Activated naive CD4-positive, alpha-beta T cell treated with Interleukin-2 at 50 U/mL for 16 hours (primary cell): ENCODE measurements at places on chromosomes 7 and 10.

DNA sequence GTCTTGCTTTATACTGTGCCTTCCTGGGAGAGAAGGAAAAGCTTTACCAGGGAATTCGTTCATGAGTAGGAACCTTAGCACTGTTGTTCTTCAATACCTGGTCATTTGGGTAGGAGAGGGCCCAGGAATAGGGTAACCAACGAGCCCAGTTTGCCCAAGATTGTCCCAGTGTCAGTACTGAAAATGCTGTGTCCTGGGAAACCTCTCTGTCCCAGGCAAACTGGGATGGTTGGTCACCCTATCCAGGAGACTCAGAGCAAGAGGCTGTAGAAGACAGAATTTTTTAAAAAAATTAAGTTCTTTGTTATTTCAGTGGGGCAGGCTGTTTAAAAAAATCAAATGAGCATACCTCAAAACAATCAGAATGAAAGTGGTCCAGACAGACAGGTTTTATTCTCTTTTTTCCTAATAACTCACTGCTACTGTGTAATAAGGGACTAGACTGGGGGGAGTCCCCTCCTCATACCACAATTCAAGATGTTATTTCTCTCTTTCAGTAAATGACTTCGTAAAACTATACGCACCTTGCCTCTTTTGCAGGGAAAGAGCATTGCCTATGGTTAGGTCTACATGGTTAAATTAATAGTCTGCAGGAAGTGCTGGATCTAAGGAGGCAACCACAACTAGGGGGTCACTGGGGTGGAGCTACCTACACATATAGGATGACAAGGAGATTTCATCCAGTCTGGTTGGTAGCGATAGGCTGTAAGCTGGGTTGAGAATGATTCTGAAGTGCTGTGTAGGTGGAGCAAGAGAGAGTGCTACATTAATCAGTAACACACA lies 41.1 kb upstream of the FAM133B start:
- peak; percentile 60 for DNase-seq

- DNase-seq, result no peak
Measured at GRCh38 chr7:129494041-129494440, 8.3 kb upstream of the SMKR1 start.

DNA sequence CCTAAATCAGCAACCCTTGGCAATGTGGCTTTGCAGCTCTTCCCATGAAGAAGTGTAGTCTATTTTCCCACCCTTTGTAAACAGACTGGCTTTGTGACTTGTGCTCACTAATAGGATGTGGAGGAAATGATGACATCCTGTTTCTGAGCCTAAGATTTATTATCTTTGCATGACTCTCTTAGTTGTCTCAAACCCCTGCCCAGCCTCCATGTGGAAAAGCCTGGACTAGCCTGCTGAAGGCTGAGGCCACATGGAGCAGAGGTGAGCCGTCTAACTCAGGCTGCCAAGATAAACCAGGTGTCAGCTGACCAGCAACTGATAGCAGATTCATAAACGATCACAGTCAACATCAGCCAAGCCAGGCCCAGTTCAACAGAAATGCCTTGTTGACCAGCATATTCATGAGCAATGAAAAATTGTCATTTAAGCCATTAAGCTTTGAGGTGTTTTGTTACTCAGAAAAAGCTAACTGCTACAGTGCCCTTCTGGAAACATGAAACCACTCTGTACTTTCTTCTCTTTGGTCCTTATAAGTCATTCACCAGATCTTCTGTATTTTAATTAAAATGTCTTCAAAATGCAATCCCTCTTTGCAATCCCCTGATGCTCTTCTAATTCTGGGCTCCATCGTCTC lies 586.3 kb upstream of the ANKRD30A start:
- DNase-seq, result no peak

DNA sequence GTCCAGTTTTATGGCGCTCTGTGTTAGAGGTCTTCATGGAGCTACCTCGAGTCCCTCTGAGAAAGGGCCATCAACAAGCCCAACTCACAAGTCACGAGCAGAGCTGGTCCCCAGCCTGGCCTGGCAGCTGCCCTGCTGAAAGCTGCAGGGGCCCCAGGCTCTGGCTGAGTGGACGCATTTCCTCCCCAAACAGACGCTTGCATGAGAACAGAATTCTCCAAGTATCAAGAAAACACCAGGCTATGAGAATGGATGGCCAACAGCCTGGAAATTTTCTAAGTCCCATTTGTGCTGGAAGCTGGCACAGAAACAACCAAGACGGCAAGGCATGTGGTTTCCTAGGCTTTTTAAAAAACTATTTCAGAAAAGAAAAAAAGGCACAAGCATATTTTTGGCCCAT lies 114.8 kb downstream of the FAM53B start:
- DNase-seq, result no peak

DNA sequence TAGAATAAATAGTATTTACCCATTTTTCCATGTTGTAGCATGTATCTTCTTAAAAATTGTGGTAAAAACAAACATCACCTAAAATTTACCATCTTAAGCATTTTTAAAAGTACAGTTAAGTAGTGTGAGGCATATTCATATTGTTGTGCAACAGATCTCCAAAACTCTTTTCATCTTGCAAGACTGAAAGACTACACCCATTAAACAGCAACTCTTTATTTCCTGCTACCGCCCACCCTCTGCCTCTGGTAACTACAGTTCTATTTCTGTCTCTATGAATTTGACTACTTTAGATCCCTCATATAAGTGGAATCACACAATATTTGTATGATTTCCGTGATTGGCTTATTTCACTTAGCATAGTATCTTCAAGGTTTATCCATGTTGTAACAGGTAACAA lies 40.0 kb upstream of the AGBL3 start:
- no peak for DNase-seq

GRCh38 chr7:47580175-47580706 lies 1.7 kb downstream of the TNS3 start:
- DNase-seq, result no peak

DNA sequence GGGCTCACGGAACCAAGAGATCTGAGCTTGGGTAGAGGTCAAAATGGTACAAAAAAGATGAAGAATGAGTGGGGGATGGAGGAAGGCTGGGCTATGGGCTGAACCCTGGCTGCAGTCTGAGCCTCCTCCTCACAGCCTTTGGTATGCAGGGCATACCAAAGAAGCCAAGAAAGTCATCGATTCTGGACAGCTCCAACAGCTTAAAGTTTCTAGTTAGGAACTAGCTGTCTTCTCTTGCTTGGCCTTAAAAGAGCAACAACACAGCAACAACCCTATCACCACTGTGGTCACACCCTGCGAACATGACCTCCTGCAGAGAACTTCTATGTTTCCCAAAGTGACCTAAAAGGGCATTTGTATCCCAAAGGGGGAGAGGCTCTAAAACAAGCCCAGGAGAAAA lies 126.1 kb upstream of the EFCAB10 start:
- DNase-seq, result no peak

DNA sequence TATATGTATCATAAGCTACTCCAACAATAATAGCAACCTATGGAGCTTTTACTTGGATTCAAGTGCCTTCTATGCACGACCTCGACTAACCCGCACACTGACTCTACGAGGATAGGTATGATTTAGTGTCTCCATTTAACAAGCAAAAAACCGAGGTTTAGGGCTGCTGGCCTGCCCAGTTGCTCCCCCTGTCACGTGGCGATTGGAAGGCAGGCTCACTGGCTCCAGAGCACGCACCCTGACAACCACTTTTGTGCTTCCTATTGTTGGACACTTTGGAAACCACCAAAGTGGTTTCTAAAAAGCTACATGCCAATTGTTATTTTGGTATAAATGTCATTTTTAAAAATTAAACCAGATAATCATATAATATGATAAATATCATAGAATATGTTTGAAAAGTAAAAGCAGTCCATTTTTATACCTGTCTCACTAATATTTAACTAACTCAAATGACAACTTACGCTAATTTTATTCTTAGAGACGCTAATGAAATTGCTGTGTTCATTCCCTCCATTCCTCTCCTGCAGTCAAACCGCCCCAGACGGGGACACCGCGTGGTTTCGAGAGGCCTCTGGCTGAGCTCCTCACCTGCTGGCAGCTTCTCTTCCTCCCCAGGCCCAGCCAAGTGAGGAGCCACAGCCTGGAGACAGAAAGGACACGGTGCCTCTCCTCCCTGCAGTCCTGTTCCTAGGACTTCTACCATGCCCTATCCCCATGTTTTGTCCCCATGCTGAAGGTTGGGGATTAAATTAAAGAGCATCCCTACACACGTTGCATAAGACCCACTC lies 22.2 kb upstream of the RHEB start:
- DNase-seq, result no peak

GRCh38 chr10:62384057-62384446 lies 9.9 kb downstream of the ZNF365 start:
- DNase-seq, result peak; percentile 70

DNA sequence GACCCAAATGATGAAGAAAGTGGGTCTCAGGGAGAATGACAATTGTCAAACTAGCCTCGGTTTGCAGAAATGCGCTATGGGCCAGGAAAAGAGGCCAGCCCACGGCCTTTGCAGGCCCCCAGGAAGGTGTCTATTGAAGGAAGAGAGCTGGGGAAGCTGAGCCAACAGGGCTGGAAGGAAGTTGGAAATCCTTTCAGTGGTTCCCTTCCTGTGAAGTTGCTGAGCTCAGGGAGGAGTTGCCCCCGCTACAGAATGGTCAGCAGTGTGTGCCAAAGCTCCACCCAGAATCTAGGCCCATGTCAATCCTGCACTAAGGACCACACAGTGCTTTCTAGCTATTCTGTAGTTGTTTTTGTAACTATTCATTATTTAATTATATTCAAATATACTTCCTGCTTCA lies 91.6 kb upstream of the ANLN start:
- no peak for DNase-seq

DNA sequence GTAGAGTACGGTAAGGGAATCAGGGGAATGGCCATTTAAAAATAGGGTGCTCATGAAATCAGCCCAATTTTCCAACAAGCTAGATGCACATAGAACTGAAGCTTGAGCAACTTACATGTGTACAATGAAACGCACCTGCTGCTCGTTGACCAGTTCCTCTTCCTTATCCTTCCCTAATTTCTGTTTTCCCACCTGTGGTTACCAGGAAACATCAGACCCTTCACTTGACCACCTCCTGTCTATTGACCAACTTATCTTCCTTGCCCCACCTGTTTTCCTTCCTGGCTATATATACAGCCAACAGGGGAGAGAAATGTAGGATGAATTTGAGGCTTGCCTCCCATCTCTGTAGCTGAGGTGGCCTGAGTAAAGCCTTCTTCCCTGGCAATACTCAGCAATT lies 37.8 kb upstream of the RAPGEF5 start:
- no peak for DNase-seq

DNA sequence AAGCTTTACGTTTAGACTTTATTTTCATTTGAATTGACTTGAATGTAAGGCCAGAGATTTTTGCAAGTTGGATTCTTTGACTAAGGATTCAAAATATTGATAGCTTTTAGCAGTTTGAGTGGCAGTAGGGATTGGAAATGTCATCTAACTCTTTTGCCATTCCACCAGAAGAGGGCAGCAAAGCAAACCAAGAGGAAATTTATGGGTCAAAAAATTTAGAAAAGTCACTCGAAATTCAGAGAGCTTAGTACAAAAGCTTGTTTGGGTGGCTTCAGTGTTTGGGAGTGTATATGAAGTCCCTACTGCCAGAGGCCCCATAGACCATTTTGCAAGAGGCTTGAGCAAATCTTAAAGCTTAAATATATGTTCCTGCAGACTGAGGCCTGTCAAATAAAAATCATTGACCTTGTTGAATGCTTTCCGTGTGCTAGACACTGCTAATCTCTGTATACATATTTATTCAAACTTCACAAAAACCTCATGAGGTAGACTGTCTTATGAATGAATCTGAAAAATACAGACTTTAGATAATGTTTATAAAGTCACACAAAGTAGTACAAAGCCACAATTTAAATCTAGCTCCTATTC lies 44.6 kb upstream of the RSBN1L start:
- DNase-seq, result no peak

- DNase-seq, result peak; percentile 89
Measured at GRCh38 chr7:150448789-150449147, 1.7 kb upstream of the GIMAP8 start.

DNA sequence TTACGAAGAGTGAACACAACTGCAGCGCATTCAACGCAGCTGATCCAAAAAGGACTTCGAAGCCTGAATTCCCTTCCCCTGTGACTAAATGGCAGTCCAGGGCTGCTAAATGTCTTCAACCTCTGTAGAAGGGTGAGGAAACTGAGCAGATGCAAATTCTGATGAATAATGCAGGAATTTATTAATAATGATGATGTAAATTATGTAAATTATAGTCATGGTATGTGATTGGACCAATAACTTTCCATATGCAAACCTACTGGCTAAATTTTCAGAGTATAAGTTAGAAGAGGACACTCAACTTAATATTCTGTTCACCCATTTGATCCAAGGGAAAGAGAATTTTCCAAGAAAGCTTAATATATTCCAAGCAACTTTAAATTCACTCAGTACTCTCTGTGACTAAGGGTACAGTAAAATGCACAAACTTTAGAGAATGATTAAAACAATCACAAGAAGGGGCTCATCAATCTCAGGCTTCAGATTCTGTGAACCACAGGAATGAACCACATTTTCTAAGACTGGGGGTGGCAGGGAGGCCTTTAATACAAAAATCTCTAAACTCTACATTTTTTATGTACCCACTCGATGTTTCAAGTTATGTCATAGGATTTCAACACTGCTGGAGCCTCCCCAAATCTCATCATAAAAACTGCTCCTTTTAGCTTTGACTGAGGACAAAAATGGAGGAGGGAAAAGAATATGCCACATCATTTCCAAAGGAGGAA lies 3.5 kb downstream of the FGFR2 start:
- no peak for DNase-seq

DNA sequence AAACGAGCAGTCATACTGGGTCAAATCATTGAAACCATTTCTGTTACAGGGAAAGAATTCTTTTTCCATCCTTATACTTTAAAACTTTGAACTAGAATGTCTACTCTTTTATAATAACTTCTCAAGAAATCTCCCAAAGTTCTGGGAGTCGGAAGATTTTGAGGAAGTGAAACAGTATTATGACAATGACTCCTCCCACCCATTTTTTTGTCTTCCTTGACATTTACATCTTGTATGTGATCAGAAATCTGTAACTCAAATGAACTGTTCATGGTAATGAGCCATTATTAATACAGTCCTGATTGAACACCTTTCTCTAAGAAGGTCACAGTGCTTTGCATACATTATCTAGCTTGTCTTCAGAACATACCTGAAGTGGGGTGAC lies 227.4 kb downstream of the CELF2 start:
- DNase-seq, result no peak
